Epithelial cell of proximal tubule (primary cell): ENCODE measurements at places on chromosomes 12 and 14.
A peak's percentile ranks its signal among the peaks of the same experiment; 100 is the strongest.

DNA sequence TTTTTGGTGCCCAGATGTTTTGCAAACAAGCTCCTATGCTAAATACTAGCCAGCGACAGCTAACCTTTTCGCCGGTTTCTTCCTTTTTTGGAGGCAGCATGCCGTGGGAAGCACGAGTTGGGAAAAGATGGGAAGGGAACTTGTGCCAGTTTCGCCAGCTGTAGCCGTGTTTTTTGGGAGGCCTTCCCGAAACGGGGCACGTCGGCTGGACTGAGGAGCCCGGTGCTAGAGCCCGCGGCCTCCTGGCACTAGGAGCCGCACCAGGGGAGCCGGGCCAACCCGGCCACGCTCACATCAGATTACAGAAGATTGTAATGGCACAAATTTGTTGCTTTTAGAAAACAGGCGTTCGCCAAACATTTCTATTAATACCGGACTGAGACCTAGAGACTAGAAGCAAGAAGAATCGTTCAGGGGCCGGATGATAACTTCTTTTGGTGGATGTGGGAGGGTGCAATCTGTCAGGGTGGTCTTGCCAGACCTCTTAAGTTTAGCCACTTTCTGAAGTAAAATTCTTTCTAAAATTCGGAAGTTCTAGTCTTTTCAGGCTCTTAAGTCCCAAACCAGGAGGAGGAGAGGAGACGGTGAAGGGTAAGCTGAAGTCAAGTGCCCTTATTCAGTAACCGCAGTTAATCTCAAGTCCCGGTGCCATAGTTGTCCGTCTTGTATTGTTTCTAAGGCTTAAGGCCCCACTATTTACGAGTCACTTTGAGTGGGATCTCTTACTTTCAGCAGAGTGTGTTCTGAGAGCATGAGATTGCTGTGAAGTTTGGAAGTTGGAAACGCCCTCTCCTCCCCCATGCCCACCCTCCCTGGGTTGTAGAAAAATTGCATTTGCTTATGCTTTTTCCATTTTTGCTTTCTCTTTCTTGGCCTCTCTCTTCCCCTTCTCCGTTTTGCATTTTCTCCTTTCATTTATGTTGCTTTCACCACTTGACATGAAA is 1.3 kb downstream of the RASSF3 start:
- DNase-seq: no peak

- DNase-seq: no peak
These were observed 31.6 kb downstream of the AK7 start for GRCh38 chr14:96423446-96424108.

- no peak for DNase-seq
These were observed 128.5 kb downstream of the ETV6 start for GRCh38 chr12:11777962-11778361.

- DNase-seq: no peak
These were observed 121.1 kb downstream of the PLXNC1 start for GRCh38 chr12:94269316-94269999.

DNA sequence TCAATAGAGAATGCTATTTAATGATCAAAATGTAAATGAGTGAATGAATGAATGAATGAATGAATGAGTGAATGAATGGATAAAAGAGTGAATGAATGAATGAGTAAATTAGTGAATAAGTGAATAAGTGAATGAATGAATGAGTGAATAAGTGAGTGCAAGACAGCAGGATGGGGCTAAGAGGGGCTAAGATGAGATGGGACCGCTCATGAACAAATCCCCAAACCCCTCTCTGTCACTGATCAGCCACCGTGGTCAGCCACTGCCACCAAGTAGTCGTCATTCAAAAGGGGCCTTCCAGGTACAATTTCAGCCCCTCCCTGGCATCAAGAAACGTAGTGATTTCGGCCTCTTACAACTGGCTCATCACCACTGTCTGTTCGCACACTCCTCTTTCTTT is 79.2 kb downstream of the BCL11B start:
- DNase-seq: no peak

DNA sequence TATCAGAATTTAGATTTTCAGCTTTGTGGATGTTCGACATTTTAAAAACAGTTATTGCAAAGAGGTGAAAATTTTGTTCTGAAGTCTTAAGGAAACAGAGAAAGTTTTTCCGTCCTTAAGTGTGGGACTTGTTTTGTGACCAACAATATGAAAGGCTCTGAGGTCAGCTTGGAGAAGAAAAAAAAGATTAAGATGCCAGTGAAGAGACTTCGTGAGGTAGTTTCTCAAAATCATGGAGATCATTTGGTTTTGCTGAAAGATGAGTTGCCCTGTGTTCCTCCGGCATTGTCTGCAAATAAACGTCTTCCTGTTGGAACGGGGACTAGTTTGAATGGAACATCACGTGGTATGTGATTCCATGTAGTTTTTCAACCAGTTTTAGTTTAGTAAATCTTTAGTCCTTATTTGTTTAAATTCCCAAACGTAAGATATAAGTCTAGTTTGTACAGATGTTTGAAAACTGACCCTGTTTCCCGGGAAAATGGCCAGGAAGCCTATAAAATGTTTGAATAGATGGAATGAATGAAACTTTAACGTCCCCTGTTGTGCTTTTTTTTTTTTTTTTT is 682 bp downstream of the KIAA0586 start:
- DNase-seq: peak; percentile 27

GRCh38 chr12:93237235-93237915 is 140.3 kb upstream of the NUDT4 start:
- no peak for DNase-seq

DNA sequence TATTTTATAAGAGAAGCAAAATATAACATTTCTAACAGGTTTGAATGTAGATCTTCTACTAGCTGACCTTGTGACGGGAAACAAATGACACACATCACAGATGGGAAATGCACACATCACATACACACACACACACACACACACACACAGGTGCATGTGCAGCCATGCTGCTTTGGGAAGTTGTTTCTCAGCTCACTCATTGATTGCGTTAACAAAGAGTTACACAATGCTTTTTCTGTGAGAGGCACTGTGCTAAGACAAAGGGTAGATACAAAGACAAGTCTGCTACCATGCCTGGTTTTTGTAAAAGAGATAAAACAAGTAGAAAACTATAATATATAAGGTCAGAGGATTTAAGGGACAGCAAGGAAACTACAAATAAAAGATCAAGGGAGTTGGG is 1.3 kb upstream of the NR1H4 start:
- DNase-seq: no peak

DNA sequence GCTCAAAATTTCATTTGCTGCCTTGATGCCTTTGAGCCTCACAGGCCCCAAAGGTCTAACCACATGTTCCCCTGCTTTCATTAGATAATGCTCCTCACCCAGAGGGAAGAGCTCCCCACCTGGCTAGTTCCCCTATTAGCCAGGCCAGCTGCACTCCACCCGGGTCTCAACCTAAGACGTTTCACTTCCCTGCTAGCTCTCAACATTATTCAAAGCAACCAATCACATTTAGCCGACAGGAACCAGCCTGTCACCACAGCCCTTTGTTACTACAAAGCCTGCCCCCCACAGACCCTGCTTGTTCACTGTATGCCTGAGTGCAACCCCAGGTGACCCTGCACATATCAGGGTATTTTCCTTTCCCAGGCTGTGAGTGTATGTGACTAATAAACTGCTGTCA is 78.6 kb downstream of the SLC15A5 start:
- no peak for DNase-seq

- DNase-seq: no peak
These were observed 37.8 kb downstream of the ARF6 start for GRCh38 chr14:49930720-49931119.

DNA sequence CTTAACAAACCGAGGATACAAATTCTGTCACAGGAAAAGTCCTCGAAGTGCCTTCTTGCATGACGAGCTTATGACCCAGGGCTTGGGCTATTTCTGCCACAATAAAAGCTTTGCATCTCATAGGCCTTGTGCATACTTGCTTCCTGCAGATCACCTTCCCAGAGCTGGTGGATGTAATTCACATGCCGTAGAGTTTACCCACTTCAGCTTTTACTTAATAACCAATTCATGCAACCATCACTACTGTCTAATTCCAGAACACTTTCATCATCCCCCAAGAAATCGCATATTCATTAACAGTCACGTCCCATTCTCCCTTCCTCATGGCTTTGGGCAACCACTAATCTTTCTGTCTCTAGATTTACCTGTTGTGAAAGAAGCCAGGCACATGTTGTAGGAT is 9.0 kb upstream of the BDKRB1 start:
- DNase-seq: no peak

- no peak for DNase-seq
These were observed 77.9 kb downstream of the SPRING1 start for GRCh38 chr12:116659771-116660481.

GRCh38 chr14:88870777-88871176 is 46.3 kb downstream of the TTC8 start:
- no peak for DNase-seq

GRCh38 chr14:92470215-92470614 is 43.4 kb upstream of the RIN3 start:
- DNase-seq: no peak

DNA sequence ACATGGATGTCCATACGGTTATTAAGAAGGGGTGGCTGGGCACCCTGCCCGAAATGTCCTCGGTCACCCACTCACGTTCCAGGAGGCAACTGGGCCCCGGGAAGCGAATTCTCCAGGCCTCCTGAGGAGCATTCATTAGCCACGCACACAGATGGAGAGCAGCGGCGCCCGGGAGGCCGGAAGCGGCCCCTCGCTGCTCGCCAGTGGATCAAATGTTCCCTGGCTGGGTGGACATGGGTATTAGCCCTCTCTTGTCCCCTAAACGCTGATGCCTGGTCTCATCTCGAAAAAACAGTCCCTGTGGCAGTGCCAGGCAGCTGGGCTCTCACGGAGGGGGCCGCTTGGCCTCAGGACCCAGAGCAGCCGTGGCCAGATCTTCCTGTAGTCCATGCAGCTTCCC is 59.0 kb upstream of the DLK1 start:
- DNase-seq: no peak

- no peak for DNase-seq
These were observed 11.6 kb upstream of the UNC119B start for GRCh38 chr12:120698665-120699064.

DNA sequence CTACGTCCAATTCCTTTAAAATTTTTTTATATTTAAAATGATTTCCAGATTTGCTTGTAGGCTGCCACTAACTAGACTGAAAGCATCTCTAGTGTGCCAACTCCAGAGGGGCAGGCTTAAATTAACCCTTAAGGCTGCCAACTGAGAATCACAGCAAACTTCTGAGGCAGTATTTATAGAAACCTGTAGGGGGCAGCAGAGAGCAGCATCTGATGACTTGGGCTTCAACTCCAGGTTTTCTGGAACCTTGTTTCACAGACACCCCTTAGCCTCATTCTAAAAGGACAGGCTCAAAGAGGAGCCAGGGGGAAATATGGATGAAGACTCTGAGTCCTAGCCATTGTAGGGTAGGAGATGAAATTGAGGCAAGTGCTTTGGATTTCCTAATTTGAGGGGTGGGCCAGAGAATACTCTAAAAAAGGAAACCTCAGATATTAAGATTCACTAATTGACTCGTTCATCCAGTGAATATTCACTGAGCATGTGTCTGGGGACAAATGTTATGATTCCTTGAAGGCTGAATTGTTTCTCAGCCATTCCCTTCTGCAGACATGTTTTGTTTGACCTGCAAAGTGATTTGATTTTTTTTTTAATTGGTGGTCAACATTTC is 63.3 kb upstream of the HSPB8 start:
- peak; percentile 1 for DNase-seq

- no peak for DNase-seq
These were observed 60.4 kb downstream of the MAP4K5 start for GRCh38 chr14:50471838-50472465.

DNA sequence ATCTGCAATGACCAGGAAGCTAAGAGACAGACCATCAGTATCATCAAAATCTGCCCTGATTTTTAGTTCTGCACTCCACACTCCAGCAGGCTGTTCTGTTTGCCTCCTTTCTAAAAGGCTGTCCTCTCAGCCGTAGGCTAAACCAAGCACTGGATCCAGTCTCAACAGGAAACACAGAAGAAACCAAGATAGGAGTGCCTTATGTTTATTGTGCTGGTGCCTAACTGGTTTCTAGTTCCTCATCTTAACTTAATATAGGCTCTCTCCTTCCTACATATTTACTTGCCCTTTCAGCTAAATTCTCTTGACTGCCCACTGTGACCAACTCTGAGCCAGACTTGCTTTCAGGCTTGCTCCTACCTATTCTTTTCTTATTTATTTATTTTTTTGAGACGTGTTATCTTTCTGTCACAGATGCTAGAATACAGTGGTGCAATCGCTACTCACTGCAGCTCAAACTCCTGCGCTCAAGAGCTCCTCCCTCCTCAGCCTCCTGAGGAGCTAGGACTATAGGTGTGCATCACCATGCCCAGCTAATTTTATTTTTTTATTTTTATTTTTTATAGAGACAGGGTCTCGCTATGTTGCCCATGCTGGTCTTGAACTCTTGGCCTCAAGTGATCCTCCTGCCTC is 30.8 kb downstream of the GALNT4 start:
- DNase-seq: no peak

GRCh38 chr12:132004946-132005345 is 55.2 kb downstream of the EP400 start:
- no peak for DNase-seq

- no peak for DNase-seq
These were observed 22.8 kb upstream of the GARIN2 start for GRCh38 chr14:67166450-67166853.

- no peak for DNase-seq
These were observed 6.6 kb downstream of the BRF1 start for GRCh38 chr14:105294142-105294597.

GRCh38 chr12:106687672-106688071 is 86.8 kb upstream of the RIC8B start:
- DNase-seq: no peak

DNA sequence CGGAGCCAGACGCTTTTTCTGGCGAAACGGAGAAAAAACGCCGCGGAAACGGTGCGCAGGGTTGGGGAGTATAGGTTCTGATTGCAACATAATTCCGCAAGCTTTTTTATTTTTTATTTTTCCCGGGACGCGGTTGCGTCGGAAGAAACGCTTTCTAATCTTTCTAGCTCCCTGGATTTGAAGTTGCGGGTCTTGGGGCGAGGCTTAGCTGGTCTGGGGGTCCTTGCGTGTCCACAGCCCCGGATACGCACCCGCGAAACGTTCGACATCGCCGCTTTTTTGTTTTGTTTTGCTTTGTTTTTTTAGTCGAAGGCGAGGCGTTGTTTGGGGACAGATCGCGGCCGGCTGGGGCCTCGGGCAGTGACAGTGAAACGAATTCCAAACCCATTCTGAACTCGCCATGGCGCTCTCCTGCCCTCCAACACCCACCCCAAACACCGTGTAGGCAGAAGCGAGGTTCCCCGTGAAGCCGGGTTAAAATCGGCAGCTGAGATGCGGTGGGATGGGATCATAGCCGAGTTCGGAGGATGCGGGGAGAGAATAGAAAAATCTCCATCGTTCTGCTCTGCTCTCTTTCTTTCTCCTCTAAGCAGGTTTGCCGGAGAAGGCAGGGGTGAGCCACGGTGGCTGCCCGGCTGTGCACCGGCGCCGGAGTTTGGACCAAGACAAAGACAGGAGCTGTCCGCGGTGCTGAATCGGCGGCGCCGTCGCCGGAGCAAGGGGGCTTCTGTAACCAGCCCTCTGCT is 8.1 kb upstream of the LHX5 start:
- no peak for DNase-seq

DNA sequence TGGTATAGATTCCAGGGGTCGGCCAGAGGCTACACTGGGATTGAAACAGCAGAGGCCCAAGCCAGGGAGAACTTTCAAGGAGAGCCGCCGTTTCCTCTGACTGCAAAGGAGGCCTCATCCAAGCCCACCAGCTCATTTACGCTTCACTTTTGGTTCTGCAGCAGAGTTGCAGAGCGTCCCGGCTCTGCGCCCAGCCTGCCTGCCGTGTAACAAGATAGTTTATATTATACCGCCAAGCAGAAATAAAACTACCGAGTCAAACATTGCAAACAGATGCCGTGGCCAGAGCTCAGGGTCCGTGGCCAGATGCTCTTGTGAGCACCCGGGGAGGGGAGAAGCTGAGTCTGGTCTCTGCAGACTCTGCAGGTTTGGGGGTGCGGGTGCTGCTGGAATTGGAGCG is 60.7 kb upstream of the TBX3 start:
- DNase-seq: no peak
